ENCODE measurements at places on chromosomes 12 and 14. TPM values are rescaled to one million over a fixed set of nuclear protein-coding genes. Genes with fewer than 3 reads are reported as not detected.

The RNF212B gene
- total RNA-seq, result not detected

The KRT3 gene
- not detected for total RNA-seq

The TPH2 gene
- total RNA-seq, result 0.10 TPM

The TAS2R8 gene
- 0.44 TPM for total RNA-seq

The B4GALNT1 gene
- 1.3 TPM for total RNA-seq

The KRT79 gene
- not detected for total RNA-seq

The KRT83 gene
- not detected for total RNA-seq

The BRI3BP gene
- total RNA-seq, result 1.4 TPM

The GLIPR1L1 gene
- total RNA-seq, result not detected

The PRR4 gene
- total RNA-seq, result 3.7 TPM

The KERA gene
- total RNA-seq, result not detected

The STAT2 gene
- total RNA-seq, result 97.3 TPM

All from endothelial cell (in vitro differentiated cells).